ENCODE measurements at places on chromosomes 1 and 21.

DNA sequence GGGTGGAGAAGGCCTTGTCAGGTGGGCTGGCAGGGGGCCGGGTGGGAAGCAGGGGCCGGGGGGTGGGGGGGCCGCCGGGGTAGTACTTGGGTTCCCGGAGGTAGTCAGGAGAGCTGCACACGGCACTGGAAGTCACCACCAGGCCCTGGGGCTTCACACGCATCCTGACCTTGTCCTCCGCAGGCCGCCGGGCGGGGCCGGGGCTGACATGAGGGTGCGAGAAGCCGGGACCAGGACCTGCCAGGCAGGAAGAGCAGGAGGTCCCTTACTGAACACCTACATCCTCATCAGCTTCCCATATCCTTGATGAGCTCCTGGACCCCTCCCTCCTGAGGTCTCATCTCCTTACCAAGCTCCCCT, 52.0 kb downstream of the AHDC1 start:
- no peak for DNase-seq

GRCh38 chr1:89022167-89022959, at the start of gene GBP3:
Gene GBP3 (minus strand): TSS chr1:89022866. CDS start chr1:89020721, 2,145 bp downstream.
- no peak for DNase-seq

GRCh38 chr1:224894915-224895314, 34.6 kb upstream of the DNAH14 start:
- no peak for DNase-seq

DNA sequence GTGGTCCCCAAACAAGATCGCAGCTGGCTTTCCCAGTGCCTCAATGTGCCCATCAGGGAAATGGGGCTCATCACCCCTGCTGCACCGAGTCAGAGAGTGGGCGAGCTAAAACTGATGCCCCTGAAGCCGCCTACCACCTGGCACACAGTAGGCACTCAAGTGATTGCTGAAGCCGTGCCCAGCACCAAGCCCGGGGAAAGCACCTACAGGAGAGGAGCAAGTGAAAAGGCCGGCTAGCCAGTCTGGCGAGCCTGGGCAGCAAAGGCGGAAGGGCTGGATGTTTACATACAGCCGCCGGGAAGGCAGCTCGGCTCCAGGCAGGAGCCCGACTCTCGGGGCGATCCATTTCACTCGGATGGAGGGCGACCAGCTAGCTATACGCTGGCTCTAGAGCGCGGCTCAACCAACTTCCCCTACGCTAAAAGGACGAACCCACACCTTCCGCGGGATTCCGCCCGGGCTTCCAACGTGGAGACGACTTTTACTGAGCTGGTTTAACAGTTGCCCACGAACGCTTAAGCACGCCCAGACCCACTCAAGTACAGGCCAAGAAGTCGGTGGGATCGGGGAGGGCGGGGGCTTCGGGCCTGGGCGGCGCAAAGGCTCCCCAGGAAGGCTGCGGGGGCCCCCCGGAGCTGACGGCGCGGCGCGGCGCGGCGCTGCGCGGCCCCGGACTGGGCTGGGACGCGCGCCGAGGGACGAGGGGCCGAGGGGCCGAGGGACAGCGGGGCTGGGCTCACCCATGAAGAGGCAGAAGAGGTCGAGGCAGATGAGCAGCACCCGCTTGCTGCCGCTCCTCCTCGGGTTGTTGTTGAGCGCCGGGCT, 1.0 kb downstream of the PLPP3 start:
- no peak for DNase-seq

Data from activated T-cell treated with anti-CD3 and anti-CD28 coated beads for 24 hours (primary cell).